ENCODE measurements at places on chromosomes 2 and 18. TPM values are rescaled to one million over a fixed set of nuclear protein-coding genes. Genes with fewer than 3 reads are reported as not detected.

UGT1A1 gene
- total RNA-seq: not detected

- H3K36me3 ChIP-seq: no peaks in the 10 kb centered on the region
- H3K4me3 ChIP-seq: no peak overlapping the region
- no peaks in the 10 kb centered on the region for H3K27me3 ChIP-seq
- no peaks in the 10 kb centered on the region for H3K4me1 ChIP-seq
- H3K27ac ChIP-seq: no peak overlapping the region
Observed at GRCh38 chr18:55534547-55534946, 53.4 kb downstream of the TCF4 start.

TRIM43B gene
- not detected for total RNA-seq

DNA sequence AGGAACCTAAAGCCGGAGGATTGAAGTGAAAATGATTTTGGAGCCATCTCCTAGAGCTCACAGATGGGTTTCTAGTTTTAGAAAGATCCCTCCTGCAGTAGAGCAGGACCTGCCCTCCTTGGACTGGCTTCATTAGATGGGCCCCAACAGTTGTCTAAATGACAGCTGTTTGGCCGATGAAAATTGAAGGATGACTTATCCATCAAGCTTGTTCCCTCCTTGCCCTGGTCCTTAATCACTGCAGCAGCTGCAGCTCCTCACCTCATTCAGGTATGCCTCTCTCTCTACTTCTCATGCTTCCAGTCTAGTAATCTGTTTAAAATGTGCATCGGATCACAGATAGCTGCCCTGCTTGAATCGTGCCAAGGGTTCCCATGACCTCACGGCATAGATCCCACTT lies 677.6 kb downstream of the BCL11A start:
- DNase-seq: no peak
- no peaks in the 10 kb centered on the region for H3K27me3 ChIP-seq
- H3K4me1 ChIP-seq: no peaks in the 10 kb centered on the region

- no peak overlapping the region for H3K4me3 ChIP-seq
- H3K27ac ChIP-seq: no peak overlapping the region
- H3K4me1 ChIP-seq: no peaks in the 10 kb centered on the region
- no peak for DNase-seq
- H3K27me3 ChIP-seq: no peaks in the 10 kb centered on the region
Observed at GRCh38 chr18:12478269-12479047, 70.7 kb downstream of the PRELID3A start.
